ENCODE measurements at places on chromosomes 1 and 21.

GRCh38 chr1:174337000-174337681, 110.6 kb upstream of the GPR52 start:
- no peak for DNase-seq

- DNase-seq, result no peak
Measured at GRCh38 chr1:204084247-204084772, 11.4 kb downstream of the SOX13 start.

DNA sequence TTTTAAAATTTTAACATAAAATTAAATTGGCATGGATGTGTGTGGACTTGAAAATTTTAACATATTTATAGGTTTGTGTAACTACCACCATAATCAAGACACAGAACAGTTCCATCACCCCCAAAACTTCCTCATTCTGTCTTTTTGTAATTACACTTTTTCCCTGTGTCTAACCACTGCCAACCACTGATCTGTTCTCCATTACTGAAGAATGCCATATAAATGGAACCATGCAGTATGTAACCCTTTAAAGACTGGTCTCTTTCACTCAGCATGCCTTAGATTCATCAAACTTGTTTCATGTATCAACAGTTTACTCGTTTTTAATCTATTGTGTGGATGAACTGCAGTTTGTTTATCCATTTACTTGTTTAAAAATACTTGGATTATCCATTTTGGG, 13.0 kb upstream of the AHCYL1 start:
- no peak for DNase-seq

GRCh38 chr1:167711797-167712196, 10.0 kb upstream of the MPZL1 start:
- DNase-seq, result no peak

- no peak for DNase-seq
Measured at GRCh38 chr21:27423906-27424595, 457.2 kb upstream of the ADAMTS5 start.

GRCh38 chr21:45975020-45975666, 6.4 kb upstream of the COL6A1 start:
- no peak for DNase-seq

GRCh38 chr1:8481650-8482380, 163.9 kb downstream of the SLC45A1 start:
- DNase-seq, result no peak

DNA sequence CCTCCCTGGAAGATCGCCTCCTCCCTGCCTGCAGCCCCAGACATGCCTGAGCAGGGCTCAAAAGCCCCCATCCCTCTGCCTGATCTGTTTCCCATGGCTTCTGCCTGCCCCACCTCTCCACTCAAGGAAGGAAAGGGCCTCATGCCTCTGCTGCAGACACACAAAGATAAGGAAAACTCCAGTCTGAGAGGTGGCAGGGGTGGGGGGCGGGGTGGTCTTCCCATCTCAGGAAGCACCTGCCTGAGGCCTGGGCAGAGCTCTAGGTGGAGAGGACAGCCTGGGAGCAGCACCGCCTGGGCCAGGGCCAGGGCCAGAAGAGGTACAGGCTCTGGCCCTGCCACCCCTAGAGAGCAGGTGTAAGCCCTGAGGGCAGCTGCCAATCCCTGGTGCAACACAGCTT, 4.1 kb upstream of the GJB3 start:
- DNase-seq, result no peak

GRCh38 chr21:45965084-45965809, 16.3 kb upstream of the COL6A1 start:
- no peak for DNase-seq

DNA sequence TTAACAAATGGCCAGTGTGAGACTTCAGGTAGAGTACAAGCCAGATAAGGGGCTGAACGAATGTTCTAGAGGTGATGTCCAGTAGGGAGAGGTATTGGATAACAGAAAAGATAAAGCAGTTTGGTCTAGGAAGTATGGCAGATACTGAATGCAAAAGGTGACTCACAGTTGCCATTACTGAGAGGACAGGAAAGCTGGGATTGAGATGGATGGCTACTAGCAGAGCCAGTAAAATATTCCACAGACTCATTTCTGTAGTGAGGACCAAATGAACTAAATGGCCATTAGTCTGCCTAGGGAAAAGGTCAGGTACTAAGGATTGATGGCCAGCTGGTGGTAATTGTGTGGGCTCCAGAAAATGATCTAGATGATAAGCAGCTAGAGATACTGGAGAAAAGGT, 11.5 kb downstream of the MACO1 start:
- no peak for DNase-seq

- no peak for DNase-seq
Measured at GRCh38 chr1:56335394-56335793, 244.0 kb downstream of the PLPP3 start.

- no peak for DNase-seq
Measured at GRCh38 chr1:239854922-239855321, 236.8 kb upstream of the FMN2 start.

GRCh38 chr21:40531431-40532110, 315.4 kb downstream of the DSCAM start:
- no peak for DNase-seq

DNA sequence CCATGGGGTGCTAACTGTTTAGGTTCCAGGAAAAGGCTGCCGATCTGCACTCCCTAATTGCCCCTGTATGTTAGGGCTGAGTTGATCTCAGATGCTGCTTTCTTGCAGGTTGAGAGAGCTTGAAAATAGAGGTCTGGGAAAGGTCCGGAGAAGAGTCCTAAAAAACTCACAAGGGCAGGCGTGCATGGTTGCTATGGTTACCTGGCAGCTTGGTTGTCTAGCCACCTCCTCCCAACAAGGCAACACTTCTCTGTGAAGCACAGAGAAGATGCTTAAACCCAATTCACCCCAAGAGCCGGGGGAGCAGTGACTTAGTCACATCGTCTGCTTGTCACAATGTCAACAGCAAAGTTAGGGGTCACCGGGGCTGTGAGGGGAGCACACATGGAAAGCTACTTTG, 31.0 kb upstream of the LRRC52 start:
- no peak for DNase-seq

- no peak for DNase-seq
Measured at GRCh38 chr1:4969556-4970129, 315.2 kb downstream of the AJAP1 start.

- no peak for DNase-seq
Measured at GRCh38 chr1:170096806-170097340, 22.4 kb upstream of the KIFAP3 start.

DNA sequence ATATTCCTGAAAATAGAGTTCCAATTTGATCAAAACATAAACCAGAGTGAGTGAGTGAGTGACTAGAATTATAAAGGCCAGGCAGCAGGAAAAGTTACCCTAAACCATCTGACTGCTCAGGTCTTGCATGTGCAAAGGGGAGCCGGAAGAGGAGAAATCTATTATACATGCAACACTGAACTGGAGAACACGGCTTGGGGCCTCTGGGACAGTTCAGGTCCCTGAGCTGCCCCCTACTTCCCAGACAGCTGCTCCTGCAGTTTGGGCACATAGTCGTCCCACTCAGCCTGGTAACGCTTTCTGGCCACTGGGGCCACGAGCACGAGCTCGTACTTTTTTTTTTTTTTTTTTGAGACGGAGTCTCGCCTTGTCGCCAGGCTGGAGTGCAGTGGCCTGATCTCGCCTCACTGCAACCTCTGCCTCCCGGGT, 40.1 kb downstream of the PTPRC start:
- DNase-seq, result no peak

GRCh38 chr1:188763541-188763940, 1714.1 kb downstream of the BRINP3 start:
- DNase-seq, result no peak

GRCh38 chr1:113965703-113966412, 13.4 kb upstream of the OLFML3 start:
- no peak for DNase-seq

GRCh38 chr1:13790290-13791030, 90.5 kb downstream of the PRDM2 start:
- no peak for DNase-seq

GRCh38 chr1:39380036-39380435, 111.4 kb upstream of the BMP8A start:
- no peak for DNase-seq

GRCh38 chr1:162025541-162025940, 1.9 kb upstream of the OLFML2B start:
- no peak for DNase-seq

GRCh38 chr21:28099001-28099705, 893.5 kb downstream of the LTN1 start:
- DNase-seq, result no peak

- no peak for DNase-seq
Measured at GRCh38 chr1:3408751-3409266, 45.7 kb upstream of the ARHGEF16 start.

GRCh38 chr1:78032996-78033796, 12.6 kb upstream of the GIPC2 start:
- DNase-seq, result no peak
